Stimulated activated CD4-positive, alpha-beta T cell treated with anti-CD3 and anti-CD28 coated beads, Interleukin-2, amount 100 ng/mL, for 4 hours (primary cell): ENCODE measurements at places on chromosomes 6 and 20.

DNA sequence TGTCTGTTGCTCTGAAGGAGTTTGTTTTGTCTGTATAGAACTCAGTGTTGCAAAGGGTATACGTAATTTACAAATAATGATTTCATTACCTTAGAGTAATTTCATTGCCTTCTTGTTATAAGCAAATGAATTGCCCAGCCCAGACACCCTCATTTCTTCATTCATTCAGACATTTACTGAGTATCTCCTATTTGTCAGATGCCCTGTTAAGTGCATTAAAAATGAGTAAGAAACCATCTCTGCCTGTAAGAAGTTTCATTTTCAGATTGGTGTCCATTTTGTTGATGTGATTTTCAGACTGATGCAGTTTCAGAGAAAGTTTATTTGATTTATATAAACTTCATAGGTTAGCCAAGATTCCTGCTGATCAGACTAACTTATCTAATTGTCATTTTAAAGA, 429.3 kb downstream of the PHF3 start:
- no peak for DNase-seq

GRCh38 chr6:30599625-30600324, 17.3 kb downstream of the PPP1R10 start:
- DNase-seq, result no peak

DNA sequence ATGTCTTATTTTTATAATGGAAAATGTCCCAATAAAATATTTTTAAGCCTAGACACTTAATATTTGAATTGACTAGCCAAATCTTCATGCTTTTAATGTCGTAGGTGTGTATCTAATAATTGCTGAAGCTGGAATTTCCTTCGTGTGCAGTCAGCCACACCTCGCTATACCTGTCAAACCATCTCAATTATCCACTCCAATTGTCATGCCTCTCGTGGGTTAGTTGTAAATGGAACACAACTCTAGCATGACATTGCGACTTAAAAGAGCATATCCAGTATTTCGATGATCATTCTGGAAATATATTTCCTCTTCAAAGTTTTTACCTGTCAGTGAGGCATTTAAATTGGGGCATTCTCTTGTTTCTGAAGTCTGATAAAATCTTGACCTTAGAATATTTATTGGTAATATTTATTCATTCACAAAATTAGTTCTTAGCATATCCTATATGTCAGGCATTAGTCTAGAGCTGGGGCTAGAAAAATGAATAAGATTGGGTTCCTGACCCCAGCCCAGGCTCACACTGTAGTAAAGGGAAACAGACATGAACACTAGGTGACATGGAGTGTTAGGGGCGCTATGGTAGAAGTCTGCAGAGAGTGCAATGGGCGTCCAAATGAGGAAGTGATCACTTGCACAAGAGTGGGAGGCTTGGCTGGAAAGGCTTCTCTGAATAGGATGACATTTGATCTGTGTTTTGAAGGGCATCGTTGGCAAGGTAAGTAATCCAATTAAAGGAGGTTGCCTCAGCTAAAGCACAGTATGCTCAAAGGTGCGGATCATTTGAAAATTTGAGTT, 11.0 kb upstream of the CFAP206 start:
- no peak for DNase-seq

GRCh38 chr20:51480507-51481270, 61.8 kb downstream of the NFATC2 start:
- peak; percentile 54 for DNase-seq

- DNase-seq, result no peak
These were observed 5.7 kb downstream of the EBF4 start for GRCh38 chr20:2698186-2698817.

DNA sequence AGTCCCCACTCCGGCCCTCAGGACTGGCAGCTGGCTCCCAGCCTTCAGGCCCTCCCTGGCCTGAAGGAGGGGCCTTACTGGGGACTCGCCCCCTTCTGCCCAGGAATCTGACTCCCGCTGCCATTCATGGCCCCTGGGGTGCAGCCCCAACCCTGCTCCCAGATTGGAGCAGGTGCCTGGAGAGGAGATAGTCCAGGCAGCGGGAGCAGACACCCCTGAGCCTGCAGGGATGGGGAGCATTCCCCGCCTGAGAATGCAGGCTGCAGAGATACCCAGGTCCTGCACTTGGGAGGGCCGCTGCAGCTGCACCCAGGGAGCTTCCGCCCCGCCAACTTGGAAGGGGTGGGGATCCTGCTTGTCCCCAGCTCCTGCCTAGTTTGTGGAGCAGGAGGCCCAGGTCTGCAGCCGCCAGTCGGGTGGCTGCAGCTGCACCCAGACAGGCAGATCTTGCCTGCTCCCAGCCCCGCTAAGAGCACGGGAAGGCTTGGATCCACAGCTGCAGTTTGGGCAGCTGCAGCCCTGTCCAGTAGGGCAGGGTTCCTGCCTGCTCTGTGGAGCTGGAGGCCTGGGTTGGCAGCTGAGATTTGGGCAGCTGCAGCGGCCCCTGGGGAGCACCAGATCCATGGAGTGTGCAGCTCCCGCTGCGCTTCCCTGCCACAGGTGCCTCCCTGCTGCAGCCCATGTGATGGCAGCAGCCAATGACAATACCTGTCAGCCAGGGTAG, 5.2 kb downstream of the GTSF1L start:
- DNase-seq, result no peak

DNA sequence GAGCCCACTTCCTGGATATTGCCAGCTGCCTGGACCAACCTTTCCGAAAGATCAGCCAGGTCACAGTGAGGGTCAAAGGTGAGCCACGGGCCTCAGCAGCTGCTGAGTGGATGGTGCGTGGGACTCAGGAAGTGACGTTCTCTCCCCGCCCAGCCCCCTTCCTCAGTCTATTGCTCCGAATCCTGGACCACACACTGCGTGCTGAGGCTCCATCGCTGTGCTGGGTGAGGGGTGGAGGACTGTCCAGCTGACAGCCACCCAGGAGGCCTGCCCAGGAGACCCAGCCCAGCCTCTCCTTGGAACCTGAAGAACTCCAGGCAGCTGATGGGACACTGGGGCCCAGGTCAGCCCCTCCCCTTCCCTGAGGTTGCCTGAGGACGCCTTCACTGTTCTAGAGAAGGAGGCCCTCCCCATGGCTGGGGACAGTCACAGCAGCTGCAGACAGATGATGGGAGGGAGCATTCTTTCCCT, 94.4 kb upstream of the CD93 start:
- no peak for DNase-seq

- no peak for DNase-seq
These were observed 45.2 kb upstream of the RSPO3 start for GRCh38 chr6:127073222-127073621.

DNA sequence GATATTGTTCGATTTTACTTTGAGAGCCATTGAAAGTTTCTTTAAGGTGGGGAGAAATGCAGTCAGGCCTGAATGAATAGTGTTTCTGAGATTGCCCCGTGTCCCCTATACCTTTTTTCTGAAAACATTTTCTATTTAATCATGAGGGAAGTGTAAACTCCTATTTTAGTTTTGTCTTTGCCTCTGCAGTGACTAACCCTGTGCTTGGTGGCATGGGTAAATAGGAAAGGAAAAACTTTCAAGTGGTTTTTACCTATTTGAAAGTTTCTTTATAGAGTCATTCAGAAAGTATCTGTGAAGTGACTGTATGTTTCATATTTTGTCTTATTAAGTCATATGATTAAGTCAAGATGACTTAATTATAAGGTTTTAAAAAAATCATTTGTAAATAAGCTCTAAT, 14.5 kb downstream of the SNRNP48 start:
- no peak for DNase-seq

DNA sequence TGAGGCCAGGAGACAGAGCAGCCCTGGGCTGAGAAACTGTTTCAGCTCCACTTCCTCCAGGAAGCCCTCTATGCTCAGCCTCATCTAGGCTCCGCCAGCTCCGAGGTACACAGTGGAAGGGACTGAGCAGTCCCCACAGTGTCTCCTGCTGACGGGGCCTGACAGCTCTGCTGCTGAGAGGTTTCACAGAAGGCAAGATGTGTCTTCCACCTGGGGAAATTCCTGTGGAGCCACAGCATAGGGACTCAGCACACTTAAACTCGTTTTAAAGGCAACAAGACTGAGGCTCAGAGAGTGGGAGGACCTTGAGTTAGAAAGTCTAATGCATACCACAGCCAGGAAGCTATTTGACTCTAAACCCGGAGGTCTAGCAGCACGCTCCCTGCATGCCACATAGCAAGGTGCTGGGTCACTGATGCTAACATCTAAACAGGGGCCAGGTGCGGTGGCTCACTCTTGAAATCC, 6.8 kb downstream of the ADA start:
- no peak for DNase-seq

DNA sequence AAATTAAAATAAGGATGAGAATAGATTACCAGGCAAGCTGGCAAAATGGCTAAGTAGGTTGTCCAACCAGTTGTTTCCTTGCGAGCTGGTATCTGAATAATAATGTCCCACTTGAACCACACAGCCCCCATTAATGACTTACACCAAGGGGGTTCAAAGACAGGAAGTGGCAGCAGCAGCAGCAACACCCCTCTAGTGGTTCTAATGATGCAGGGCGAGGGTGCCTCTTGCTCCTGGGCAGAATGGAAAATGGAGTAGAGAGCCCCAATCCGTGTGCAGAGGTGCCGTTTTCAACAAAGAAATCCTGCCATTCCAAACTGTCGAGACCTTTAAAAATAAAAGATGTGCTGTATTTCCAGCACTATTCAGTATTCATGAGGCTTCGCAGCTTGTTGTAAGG, 218.1 kb downstream of the TSHZ2 start:
- no peak for DNase-seq

DNA sequence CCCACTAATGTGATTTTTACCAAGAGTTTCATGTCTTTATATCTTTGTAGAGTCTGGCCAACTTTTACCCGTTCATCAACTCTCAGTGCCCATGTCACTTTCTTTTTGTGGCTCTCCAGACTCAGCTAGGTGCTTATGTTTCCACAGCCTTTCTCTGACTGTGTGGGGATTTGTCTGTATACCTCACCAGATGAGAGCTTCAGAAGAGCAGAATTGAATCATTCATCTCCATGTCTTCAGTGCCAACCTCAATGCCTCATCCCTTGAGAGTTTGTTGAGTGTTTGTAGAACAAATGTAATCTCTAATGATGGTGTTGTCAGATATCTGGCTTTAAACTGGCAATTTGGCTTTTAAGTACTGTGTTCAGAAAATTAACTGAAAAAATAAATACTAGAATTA, 16.8 kb upstream of the CCN2 start:
- DNase-seq, result no peak

DNA sequence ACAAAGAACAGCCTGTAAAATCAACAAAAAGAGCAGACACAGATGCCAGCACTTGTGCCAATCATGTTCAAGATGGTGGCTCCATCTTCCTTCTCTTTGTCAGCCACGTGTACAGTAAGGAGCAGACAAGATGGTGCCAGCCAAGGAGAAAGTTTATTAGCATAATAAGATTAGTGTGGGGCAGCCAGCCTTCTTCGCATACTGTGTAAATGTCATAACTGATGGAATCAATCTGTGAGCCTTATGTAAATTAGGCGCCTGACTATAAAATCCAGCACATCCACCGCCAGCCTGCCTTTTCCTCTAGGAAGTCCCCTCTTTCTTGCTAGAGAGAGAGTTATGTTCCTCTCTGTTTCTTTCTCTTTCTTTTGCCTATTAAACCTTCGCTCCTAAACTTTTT, 99.7 kb upstream of the RALGAPA2 start:
- DNase-seq, result no peak

DNA sequence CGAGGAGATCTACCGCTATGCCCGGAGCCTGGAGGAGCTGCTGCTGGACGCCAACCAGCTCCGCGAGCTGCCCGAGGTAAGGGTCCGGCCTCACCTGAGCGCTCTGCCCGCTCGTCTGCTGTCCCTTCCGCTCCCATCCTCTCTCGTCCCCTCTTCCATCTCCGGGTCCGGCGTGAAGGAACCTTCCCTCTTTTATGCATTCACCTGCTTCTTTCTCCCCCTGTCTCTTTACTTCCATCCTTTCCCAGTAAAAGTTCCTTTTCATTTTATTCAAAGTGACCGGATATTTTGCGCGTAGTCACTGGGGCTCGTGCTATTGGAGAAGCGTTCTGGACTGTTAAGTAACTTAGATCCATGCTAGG, 516 bp downstream of the LRRC1 start:
- no peak for DNase-seq

DNA sequence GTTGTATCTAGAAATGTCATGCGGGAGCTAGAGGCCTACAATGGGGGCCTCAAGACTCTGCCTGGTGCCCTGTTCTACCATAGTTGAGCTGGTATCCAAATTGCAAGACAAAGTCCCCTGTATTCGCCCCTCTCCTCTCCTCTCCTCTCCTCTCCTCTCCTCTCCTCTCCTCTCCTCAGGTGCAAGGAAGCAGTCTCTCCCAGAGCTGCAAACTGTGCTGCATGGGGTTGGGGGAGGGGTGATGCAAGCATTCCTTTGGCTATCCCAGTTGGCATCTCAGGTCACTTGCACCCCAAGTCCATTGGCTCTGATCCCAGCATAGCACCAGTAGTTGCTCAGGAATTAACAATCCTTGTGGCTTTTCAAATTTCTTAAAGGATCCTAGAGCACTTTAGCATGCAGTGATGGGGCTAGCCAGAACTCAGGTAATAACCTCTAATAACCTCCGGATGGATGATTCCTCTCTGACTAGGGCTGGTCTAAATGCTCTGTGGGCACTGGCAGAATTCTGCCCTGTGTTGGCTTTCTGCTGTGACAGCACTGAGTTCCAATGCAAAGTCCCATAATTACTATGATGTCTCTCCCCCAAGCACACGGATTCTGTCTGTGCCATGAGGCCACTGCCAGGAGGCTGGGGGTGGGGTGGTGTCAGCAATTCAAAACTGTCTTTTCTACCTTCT, 35.3 kb downstream of the TAF11 start:
- no peak for DNase-seq

GRCh38 chr20:47066484-47067270, 172.0 kb downstream of the EYA2 start:
- DNase-seq, result no peak

GRCh38 chr6:17015144-17015543, 86.7 kb upstream of the STMND1 start:
- no peak for DNase-seq

DNA sequence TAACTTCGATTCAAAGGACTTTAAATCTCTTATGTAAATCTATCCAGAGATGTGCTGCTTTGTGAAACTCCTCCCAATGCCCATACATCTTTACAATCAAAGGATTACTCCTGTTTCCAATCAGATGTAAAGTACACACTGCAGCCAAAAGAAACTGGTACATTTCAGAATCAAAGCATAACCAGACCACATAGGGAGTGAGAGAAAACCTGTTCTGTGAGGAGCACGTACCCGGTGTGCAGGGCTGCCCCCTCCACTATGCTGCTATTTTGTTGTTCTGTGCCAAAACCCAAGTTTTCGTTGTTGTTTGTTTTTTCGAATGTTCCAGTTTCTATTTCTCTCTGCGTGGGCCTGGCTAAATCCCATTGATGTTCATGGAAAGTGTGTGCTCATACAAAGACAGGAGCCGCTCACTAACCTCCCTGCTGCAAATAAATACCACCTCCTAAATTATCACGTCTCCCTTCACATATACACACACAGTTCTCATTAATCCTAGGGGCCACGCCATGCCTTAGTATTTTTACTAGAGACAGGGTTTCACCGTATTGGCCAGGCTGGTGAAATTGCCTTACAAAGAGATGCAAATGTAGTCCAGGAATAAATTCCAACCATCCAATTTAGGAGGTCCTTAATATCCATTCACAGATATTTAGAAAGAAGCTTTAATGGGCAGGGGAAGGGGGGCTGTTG, 52.9 kb downstream of the ATP9A start:
- no peak for DNase-seq
